ENCODE measurements at places on chromosomes 1 and 21.
A peak's percentile ranks its signal among the peaks of the same experiment; 100 is the strongest.

DNA sequence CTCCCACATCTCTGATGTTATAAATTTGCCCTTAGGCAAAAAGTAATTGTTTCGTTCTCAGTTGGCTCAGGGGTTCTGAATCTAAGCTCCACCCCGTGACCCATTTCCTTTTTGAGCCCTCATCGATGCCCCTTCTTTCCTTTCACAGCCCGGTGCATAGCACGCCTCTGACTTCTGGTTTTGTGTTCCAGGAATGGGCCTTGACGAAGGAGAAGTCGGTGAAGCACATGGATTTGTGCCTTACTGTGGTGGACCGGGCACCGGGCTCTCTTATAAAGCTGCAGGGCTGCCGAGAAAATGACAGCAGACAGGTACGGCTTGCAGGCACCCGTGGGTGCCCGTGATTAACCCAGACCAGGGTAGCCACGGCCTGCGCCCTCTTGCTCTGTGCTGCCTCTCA lies 151.9 kb downstream of the PGBD5 start:
- DNase-seq: no peak

DNA sequence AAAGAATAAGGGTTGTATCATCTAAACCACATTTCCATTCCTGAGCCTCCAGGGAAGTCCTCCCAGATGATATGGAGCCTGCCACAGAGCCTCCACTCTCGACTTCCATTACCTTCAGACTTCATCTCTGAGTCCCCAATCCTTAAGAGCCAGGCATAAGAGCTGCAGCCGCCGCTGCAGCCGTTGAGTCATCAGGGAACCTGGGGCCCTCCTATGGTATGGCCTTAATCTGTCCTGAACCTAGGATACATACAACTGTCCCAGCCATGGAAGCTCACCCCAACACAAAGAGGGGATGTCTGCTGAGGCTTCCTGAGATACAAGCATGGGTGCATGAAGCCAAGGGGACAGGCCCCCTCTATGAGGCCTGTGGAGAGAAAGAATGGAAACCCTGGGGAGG lies 16.3 kb downstream of the TAL1 start:
- no peak for DNase-seq

- DNase-seq: peak; percentile 17
These were observed 59.9 kb downstream of the WNT9A start for GRCh38 chr1:227887697-227888403.

DNA sequence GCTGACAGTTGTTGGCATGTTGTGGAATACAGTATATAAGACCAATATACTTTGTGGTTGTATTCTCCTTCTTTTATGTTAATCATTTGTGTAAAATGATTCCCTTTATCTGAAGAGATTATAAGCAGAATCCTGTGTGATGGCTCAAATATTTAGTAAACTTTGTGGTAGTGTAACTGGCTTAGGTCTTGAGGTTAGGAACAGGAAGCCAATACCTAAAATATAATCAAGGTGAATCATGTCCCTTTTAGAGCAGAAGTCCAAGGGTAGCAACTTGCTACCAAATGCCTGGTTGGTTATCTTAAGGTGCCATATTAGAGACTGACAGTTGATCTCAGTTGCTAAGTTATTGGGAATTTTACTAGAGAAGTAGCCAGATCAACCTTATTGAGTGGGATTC lies 398.5 kb upstream of the ADAMTS5 start:
- DNase-seq: no peak

DNA sequence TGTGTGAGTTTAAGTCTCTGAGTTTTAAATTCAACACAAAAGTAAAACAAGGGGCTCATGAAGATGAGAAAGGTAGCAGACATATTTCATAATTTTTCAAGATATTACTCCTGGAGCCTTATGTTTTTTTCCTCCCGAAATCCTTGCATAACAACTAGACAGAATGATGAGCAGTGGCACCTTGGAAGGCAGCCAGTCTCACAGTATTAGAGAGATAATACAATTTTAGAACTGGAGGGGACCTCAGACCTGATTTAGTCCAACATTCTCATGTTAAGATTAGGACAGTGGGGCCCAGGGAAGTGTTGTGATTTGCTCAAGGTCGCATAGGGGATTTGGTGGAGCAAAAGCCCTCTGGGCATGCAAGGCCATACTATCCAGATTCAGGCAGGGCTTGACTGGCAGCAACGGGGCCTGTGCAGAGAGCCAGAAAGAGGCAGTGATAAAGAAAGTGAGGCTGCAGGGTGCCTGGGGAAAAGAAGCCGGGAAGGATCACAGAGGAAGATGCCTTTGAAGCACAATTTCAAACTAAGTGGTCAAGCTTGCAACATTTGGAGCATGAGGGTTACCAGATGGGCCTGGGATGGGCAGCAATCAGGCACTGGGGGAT lies 31.4 kb upstream of the BCL9 start:
- DNase-seq: no peak

- no peak for DNase-seq
These were observed 35.1 kb downstream of the LHX4 start for GRCh38 chr1:180265201-180265600.

- no peak for DNase-seq
These were observed 184.7 kb downstream of the TOMM20 start for GRCh38 chr1:234943836-234944402.

DNA sequence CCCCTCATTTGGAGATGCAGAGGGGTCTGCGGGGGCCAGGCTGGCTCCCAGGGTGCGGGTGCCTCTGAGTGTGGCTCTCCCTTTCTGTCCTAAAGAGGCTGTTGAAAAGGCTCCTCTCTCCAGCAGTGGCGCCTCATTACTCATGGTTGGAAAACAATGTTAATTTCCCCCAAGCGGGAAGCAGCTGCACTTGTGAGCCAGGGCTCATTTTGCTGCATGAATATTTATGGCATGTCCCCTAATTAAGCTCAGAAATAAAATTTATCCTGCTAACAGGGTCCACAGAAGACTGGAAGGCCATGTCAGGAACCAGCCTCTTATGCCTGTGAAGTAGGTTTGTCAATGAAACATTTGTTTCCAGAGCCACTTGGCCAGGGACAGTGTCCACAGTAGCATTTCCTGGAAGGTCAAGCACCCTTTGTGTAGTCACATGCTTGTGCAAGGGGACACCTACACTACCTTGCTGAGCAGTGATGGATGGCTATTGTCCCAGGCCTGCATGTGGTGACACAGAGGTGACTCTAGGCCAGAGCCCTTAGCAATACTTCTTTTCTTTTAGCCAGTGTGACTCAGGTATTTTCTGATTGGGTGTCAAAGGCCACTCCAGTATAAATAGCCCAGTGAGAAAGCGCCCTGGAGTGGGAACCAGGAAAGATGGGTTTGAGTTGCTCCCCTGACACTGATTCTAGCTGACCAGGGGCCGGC lies 259.0 kb downstream of the FOXD2 start:
- DNase-seq: no peak

DNA sequence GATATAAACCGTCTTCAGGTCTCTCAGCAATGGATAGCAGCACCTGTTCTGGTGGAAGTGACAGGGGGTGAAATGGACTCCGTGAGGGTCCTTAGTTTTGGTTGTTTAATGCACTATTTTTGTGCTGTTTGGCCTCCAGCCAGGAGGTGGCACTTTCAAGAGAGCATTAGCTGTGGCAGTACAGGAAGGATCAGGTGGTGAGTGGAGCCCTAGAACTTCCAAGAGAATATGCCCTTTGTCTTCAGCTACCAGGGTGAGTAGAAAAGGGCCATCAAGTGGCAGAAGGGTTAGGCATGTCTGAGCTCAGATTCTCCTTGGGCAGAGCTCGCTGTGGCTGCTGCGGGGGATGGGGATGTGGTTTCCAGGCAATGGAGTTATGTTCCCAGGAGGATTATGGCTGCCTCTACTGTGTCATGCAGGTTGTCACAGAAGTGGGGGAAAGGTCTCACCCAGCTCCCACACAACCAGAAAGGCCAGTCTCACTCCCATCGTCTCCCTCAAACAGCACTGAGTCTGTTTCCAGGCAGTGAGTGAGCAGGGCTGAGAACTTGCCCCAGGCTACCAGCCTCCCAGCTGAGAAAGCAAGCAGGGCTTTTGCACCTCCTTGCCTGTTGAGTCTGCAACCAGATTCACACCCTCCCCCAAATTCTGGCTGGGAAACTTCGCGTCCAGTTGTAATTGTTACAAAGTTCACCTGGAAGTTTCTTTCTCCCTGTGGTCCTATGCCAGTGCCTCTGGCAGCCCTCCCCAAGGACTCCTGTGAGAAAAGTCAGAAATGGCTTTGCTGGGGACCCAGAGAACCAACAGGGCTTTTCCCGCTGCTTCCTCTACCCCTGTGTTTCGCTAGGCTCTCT lies 39.1 kb upstream of the TTLL7 start:
- no peak for DNase-seq

DNA sequence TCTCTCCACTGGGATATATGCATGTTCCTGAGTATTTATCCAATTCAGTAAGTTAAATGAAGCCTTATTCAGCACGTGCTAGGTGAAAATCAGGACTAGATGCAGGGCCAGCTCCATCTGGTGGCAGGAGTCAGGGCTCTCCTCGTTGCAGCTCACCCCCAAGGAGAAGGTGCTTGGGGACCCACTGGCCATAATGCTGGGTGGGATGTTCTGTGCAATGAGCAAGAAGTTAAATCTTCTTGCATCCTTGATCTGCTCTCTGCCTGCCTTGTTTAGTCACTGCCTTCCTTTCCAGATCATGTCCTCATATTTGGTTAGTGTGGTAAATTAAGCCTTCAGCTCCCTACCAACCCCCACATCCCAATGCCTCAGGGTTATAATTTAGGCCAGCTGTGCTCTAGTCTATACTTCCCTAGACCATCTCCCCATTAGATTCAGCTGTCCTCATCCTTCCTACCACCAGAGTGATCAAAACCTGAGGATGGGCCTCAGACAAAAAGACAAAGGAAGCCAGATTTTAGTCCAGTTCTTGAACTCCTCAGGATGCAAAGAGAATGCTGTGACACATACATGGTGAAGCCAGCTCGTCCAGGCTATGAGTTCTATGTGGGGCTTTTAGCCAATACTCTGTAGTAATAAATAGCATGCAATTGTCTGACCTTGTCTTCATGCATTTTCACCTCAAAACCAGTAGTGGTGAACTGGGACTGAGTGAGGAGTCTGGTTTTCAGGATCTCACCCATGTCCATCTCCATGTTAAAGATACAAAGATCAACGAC lies 55.9 kb downstream of the SEC16B start:
- no peak for DNase-seq

DNA sequence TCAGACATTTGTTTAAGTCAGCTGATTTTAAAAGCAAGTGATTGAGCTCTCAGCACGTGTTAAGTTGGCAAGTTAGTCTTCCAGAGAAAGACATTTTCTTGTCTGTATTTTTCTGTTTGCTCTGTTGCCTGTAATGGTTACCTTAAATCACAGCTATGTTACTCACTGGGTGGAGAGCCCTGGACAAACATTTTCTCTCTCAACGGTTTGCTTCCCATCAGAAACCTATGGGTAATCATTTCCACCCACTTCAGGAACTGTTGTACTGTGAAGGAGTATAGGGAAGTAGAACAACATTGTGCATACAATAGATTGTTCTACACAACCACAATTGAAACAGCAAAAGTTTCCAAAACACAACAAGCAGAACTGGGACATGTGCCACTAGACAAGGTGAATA lies 113.9 kb upstream of the DPT start:
- no peak for DNase-seq

- DNase-seq: no peak
These were observed 50.8 kb downstream of the NUF2 start for GRCh38 chr1:163372576-163372975.

GRCh38 chr1:47761974-47762373 lies 235.2 kb downstream of the TRABD2B start:
- DNase-seq: no peak

DNA sequence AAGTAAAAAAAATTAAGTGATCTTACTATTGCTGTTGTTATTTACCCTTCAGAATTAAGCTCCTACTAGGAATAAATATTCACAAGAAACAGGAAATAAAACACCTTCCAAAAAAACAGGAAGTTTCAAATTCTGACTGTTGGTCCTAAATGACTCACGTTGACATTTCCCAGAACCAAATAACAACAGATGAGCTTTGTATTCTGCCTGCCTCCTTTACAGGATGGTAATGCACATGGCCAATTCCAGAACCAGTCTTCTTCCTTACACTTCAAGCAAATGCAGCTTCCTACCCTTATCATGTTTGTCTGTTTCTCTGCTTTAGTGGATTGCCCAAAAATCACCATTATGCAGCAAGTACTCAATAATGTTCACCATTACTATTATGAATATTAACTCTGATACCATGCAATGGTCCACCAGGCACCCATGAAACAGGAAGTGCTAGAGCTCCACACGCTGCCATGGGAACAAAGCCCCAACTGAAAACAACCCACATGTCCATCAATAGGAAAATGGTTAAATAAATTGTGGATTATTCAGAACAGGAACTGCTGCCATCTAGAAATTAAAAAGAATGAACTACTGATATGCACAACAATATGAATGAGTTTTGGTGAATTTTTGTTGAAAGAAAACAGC lies 8.9 kb downstream of the CASP9 start:
- no peak for DNase-seq

- DNase-seq: no peak
These were observed 15.9 kb upstream of the IFNLR1 start for GRCh38 chr1:24202987-24203386.

DNA sequence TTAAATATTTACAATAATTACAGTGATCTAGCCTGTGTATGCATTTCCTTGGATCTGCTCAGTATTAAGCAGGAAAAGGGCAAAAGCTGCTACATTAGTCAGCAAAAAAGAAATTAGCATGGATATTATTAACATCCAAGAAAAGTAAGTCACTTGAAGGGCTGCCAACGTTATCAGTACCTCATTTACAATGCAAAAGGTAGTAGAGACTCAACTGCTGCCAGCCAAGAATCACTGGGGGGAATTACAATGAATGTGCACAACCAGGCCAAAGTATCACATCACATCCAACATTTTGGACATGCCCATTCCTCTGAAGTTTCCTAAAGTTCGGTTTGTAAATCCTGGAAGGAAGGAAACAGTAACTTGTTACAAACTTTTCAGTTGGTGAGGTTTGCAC lies 1.9 kb downstream of the CNN3 start:
- no peak for DNase-seq

DNA sequence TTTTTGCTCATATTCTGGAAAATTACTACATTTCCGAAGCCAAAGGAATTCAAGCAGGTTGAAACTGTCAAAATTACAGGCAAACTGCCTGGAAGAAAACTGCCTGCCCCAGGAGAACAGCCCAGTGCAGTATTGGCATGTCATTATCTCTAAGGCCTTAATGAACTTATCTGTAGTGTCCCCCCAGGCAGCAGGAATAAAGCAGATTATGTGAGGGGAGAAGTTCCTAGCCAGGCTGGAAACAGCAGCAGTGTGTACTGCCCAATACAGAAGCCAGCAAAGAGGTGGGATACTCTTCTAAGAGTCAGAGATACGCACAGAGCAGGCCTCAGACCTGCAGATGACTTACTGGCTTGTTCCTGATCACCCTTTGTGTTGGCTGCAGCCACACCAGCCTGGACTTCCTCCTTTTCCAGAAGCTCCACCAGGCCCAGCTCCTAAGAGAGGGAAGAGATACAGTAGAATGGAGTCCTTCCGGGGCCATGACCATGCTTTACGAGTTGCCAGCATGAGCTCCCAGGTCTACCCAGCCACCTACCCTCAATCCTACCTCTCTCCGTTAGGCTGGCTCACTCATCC lies 11.7 kb downstream of the IQGAP3 start:
- DNase-seq: no peak

- no peak for DNase-seq
These were observed 119.6 kb upstream of the CACYBP start for GRCh38 chr1:174880171-174880570.

Data from activated CD4-positive, alpha-beta memory T cell treated with anti-CD3 and anti-CD28 coated beads, Interleukin-2, amount 10 ng/mL, durations not matched to agents 7 days and 5 days (primary cell).